CD4-positive, alpha-beta T cell treated with Interleukin-1 beta for 1 hour (primary cell): ENCODE measurements at places on chromosomes 5 and 9.

GRCh38 chr5:169157064-169157463 lies 143.9 kb downstream of the SLIT3 start:
- DNase-seq = no peak

DNA sequence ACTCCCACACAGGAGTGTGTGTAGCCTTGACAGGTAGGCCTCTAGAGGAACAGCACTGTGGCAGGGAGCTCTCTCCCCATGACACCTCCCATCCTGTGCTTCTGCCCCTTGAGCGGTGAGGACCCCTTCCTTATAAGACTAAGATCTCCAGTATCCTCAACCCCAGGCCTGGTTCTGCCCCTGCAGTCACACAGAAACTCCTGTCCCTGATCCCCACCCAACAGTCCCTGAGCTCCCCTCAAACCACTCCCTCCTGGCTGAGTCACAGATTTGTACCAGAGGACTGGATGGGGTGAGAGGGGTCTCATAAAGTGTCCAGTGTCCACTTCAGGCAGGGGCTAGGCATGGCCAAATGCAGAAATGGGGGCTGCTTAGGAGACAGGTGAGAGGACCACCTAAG lies 47.8 kb upstream of the CDKN2AIPNL start:
- no peak for DNase-seq

GRCh38 chr5:54894957-54895815 lies 90.2 kb downstream of the ESM1 start:
- DNase-seq = no peak

GRCh38 chr5:107393851-107394250 lies 276.9 kb downstream of the EFNA5 start:
- no peak for DNase-seq

DNA sequence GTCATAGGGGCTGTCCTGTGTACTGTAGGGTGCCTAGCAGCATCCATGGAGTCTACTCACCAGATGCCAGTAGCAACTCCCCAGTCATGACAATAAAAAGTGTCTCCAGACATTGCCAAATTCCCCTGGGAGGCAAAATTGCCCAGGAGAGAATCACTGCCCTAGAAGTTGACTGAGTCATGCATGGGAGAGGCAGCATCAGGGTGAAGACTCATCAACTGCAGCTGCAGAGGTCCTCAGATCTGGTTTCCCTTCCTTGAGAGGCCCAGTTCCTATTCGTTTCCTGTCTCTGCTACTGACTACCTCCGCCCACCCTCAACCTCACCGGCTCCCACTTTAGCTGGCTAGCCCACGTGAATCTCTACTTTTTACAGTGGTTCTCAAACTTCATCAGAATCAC lies 88.6 kb upstream of the AGXT2 start:
- DNase-seq = no peak

DNA sequence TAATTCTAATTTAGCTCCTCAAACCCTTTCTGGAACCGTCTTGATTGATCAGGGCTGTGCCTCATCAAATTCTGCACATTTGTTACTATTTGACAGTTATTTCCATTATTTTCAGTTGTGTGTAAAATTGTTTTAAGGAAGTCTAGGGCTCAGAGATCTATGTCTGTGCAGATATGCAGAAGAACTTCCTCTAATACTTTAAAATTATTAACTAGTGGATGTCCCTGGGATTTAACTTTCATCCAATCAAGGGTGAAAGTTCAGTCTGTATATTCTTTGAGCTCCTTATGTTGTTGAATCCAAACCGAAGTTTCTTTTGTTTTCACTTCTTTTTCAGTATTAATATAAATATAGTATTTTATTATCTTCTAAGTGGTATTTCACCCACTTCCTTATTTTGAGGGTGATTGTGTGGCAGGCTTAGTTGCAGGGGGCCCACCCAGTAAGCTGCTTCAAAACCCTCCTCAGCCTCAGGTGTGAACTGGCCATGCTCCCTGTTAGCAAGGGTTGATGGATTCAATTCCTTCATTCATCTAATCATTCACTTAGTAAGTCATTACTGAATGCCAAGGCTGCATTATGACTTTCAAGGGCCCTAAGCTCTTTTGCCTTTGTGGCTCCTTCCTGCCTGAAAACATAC lies 2.1 kb upstream of the CAMLG start:
- no peak for DNase-seq

DNA sequence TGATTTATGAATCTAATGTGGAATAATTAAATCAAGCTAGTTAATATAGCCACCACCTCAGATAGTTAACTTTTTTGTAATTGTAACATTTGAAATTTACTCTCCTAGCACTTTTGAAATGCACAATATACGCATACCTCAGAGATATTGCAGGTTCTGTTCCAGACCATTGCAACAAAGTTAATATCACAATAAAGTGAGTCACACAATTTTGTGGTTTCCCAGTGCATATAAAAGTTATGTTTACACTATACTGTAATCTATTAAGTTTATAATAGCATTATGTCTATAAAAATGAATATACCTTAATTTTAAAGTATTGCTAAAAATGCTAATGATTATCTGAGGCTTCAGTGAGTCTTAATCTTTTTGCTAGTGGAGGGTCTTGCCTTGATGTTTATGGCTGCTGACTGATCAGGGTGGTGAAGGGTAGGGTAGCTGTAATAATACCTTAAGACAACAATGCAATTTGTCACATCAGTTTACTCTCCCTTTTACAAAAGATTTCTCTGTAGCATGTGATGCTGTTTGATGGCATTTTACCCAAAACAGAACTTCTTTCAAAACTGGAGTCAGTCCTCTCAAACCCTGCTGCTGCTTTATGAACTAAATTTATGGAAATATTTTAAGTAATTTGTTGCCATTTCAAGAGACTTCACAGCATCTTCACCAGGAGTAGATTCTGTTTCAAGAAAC lies 235.1 kb upstream of the ADAMTSL1 start:
- DNase-seq = no peak

GRCh38 chr5:137448868-137449267 lies 50.3 kb downstream of the SPOCK1 start:
- DNase-seq = no peak

- DNase-seq = no peak
These were observed 117.8 kb downstream of the ERCC6L2 start for GRCh38 chr9:95993337-95993736.

GRCh38 chr5:93209476-93209875 lies 371.5 kb downstream of the NR2F1-AS1 start:
- no peak for DNase-seq

- DNase-seq = no peak
These were observed 98.7 kb downstream of the TLE4 start for GRCh38 chr9:79670269-79670961.

DNA sequence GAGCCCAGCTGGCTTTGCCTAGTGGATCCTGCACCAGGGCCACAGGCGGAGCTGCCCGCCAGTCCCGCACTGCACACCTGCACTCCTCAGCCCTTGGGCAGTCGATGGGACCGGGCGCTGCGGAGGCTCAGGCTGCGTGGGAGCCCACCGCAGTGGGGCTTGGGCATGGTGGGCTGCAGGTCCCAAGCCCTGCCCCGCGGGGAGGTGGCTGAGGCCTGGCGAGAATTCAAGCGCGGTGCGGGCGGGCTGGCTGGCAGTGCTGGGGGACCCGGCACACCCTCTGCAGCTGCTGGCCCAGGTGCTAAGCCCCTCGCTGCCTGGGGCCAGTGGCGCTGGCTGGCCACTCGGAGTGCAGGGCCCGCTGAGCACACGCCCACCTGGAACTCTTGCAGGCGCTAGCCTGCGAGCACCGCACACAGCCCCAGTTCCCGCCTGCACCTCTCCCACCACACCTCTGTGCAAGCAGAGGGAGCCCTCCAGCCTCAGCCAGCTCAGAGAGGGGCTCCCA lies 125.7 kb upstream of the OTULINL start:
- DNase-seq = no peak

DNA sequence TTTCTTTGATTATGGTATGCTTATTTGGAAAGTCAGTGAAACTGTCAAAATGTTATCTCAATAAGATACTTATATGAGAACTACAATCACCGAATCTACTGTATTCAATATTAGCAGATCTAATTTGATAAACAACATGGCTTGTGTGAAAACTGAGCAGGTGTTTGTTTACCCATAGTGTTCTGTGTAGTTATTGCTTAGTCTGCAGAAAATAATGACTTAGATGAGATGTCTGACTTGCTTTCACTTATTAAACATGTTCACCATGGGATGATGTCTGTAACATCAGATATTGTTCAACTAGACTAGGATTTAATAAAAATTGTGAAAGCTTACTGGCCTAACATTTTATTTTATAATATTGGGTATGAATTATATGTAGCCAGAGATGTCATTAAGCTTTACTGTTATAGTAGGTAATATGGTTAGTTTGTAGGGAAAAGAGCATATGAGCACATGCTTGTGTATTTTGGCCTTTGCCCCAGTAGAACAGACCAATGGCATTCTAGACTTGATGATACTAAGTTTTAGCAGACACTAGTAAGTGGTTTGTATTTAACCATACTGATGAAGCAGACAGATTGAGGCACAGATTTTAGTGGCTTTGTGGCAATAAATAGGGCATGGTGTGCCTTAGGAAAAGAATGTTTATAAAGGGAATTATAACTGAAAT lies 16.4 kb downstream of the SUB1 start:
- DNase-seq = no peak

DNA sequence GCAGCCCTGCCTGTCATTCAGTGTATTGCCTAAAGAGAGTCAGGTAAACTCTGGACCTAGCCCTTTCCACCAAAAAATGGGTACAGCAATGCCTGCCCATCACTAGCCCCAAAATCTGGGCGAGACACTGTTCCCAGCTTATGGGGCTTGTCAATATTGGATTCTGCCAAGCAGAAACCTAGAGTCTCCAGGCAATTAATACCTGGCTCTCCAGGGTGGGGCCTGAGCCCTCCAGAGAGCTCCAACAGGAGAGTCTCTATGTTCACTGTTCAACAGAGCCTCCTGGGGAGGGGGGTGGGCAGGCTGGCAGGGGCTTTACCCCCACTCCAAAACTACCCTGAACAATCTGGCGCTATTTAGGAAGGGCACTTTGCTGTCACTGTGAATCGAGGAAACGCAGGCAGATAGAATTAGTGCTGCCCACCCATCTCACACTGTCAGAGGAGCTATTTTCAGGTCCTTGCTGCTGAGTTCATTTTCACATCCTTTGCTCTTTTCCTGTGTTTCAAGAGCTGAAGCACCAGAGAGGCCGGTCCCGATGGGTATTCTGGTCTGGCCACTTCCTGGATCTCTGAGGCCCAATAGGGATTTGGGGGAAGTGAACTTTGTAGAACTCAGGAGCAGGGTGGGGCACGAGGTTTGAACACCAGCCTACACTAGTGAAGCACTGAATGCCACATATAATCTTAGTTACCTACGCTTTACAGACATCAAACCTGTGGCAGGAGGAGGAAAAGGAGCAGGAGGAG lies 121.8 kb downstream of the C5orf15 start:
- no peak for DNase-seq

DNA sequence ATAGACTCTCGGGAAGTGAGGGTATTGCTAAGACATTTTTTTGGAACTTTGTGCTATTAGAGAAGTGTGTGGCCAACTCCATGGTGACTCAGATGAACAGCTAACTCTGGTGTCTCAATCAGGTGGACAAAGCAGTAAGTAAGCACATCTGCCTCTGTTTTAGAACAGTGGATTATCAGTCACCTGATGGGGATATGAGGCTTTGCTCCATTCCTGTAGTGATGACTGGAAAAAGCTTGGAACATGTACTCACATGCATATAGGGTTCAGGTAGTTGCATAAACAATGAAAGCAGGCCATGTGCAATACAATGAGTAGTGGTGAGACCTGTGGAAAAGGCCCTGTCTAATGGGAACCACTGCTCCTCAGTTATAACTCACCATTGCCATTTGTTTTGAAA lies 168.2 kb upstream of the FBN2 start:
- DNase-seq = no peak

DNA sequence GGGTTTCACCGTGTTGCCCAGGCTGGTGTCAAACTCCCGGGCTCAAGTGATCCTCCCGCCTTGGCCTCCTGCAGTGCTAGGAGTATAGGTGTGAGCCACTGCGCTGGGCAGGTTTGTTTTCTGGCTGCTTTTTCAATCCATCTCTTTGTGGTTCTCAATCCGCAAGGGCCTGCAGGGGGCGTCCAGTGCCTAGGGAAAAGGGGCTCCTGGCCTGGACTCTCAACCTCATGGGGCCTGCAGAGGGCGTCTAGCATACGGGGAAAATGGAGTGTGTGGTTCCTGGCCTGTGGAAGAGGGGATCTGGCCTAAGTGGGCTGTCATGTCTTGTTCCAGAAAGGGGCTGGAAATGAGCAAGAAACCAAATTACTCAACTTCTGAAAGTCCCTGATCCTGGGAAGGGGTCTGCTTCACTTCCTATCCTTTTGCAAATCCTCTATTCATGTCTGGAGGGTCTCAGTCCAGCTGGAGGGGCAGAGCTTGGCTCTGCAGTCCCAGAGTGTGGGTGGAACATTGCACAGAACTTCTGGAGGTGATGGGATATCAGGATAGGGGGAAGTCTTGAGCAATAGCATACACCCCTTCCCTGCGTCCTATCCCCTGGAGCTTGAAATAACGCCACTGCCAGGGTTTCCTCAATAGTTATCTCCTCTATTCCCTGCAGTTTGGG lies 12.7 kb upstream of the CCL27 start:
- DNase-seq = peak; percentile 55

- peak; percentile 59 for DNase-seq
These were observed 12.6 kb downstream of the PLGRKT start for GRCh38 chr9:5425006-5425628.
